ENCODE measurements at places on chromosomes 11 and 22.

- DNase-seq, result no peak
Observed at GRCh38 chr11:1467270-1467669, 19.3 kb downstream of the MOB2 start.

GRCh38 chr11:34235189-34235588, 122.6 kb downstream of the ABTB2 start:
- no peak for DNase-seq

- peak; percentile 26 for DNase-seq
Observed at GRCh38 chr11:128789497-128790150, 77.5 kb downstream of the KCNJ1 start.

- DNase-seq, result no peak
Observed at GRCh38 chr22:16824716-16825687, at the start of gene XKR3. XKR3 (minus strand) TSS chr22:16825411; CDS start chr22:16808073, 17,338 bp downstream.

DNA sequence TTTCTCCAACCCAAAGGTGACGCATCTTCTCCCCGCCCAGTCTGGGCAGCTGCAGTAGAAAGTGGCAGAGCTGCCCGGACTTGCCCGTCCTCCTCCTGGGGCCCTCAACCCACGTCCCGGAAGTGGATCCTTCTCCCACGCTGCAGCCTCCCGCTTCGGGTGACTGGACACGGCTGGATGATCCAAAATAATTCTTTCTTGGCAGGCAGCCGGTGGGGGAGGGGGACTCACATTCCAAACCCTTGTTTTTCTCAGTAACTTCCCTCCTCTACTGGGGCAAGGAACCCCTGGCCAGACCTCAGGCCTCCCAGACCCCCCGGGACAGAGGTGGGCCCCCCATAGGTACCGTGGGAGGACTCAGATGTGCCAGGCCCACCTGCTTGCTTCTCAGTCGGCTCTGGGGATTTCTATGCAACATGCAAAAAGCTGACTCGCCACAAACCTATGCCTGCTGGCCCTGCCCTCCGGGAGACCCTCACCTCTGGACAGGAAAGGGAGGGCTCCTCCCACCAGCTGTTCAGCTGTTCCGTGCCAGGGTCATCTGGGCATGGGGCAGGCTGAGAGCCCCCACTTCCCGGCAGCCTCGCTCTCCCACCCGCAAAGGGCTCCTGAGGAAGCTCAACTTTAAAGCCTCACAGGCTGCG, 1.4 kb downstream of the PLXNB2 start:
- DNase-seq, result peak; percentile 93

- DNase-seq, result no peak
Observed at GRCh38 chr22:24161485-24161884, 19.8 kb upstream of the SUSD2 start.

GRCh38 chr11:75431533-75432525, 1.2 kb downstream of the KLHL35 start:
- no peak for DNase-seq

GRCh38 chr11:134015556-134015955, 53.3 kb upstream of the JAM3 start:
- no peak for DNase-seq

DNA sequence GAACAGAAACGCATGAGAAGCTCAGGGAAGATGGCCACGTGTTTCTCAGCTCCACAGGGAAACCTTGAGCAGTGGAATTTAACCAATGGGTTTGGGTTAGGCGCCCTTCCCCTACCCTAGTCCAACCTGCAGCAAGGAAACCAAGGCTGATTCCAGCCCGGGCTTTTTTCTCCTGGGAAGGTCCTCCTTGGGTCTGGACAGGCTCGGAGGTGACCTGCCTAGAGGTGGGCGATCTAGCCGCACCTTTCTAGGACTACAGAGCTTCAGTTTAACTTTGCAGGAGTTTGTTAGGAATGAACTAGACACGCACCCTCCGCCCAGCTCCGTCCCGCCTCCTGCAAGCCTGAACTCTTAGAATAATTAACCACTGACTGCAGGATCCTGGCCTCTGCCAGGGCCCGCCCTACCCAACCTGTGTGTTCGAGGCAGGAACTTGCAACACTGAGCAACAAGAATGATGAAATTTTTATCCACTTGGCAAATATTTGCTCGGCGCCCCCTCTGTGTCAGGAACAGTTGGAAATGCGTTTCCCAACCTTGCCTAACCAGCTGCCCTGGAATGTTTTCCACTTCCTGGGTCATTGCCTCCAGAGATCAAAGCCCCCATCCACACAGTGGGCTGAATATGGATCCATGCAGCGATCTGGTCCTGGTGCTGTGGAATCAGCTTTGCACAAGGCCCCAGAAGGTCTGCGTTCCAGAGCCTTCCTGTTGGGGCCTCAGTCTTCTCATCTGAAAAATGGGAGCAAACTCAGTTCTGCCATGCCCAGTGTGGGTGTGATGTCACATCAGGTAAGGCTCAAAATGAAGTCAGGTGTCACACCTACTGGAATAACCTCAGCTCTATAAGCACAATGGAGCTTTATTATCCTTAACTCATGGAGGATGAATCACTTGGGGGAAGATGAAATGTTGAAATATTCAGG, 13.3 kb downstream of the MPST start:
- DNase-seq, result peak; percentile 71

DNA sequence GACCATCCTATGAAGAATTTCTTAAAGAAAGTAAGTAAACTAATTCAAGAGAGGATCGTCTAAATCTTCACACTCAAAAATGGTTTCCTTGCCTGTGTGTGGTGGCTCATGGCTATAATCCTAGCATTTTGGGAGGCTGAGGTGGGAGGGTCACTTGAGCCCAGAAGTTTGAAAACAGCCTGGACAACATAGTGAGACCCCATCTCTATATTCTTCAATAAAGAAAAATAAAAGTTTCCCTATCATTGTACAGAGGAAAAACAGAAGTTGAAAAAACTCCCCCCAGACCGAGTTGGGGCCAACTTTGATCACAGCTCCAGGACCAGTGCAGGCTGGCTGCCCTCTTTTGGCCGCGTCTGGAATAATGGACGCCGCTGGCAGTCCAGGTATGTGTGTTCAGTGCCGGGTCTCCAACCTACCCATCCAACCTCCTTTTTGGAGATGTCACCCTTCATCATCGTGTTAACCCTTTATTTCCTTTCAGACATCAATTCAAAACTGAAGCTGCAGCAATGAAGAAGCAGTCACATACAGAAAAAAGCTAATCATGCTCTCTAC, 3.0 kb downstream of the RPS25 start:
- DNase-seq, result no peak

DNA sequence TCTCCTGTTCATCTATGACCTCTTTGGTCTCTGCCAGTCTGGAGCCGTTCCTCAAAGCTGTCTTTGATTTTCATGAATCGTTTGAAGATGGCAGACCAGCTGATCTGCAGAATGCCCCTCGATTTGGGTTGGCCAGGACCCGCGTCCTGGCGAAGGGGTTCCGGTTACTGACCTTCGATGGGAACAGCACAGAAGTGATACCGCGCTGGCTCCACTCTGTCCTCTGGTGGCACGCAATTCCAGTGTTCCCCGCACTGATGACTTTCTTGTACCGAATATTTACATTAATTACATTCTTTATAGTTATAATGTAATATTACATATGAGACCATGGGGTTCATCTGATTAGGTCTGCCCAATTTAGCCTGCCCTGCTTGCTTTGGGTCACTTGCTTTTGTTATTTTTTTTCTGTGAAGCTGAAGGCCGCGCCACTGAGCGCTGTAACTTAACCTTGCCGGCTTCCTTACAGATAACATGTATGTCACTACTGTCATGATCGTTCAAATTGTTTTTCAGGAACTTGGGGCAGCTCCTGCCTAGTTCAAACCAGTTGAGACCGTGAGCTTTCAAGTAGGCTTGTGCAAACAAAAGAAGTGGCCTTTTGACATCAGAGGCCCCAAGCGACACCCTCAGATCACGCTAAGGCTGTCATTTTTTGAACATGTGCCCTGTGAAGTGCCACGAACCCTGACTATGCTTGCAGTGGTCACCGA, 4.1 kb upstream of the USP18 start:
- DNase-seq, result no peak

DNA sequence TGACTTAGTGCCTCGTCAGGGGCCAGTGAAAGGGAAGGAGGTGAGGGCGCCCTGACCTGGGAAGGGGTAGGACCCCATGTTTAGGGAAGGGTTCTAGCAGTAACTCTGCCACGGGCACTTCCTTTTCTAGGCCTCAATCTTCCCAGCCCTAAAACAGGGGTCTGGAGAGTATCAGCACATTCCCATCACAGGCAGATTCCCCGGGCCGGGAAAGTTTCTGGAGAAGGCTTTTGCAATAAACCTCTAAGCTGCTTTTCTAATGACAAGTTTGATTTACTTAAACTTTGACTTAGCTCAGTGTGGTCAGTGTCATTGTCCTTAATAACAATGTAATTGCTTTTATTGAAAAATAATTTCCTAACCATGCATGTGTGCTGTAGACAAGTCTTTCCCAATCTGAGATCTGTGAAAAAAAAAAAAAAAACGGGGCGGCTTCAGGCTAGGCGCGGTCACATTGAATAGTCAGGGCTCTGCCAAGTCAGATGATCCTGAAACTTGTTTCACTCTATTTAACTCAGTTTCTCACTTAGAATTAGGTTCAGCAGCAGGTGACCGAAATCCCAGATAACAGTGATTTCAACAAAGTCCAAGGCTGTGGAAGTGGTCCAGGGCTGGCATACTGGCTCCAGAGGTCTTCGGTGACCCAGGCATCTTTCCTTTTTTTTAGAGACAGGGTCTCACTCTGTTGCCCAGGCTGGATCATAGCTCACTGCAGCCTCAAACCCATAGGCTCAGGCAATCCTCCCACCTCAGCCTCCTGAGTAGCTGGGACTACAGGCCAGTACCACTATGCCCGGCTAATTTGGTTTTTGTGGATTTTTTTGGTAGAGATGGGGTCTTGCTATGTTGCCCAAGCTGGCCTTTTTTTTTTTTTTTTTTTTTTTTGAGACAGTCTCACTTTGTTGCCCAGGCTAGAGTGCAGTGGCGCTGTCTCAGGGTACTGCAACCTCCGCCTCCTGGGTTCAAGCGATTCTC, 19.5 kb upstream of the TAB1 start:
- no peak for DNase-seq

DNA sequence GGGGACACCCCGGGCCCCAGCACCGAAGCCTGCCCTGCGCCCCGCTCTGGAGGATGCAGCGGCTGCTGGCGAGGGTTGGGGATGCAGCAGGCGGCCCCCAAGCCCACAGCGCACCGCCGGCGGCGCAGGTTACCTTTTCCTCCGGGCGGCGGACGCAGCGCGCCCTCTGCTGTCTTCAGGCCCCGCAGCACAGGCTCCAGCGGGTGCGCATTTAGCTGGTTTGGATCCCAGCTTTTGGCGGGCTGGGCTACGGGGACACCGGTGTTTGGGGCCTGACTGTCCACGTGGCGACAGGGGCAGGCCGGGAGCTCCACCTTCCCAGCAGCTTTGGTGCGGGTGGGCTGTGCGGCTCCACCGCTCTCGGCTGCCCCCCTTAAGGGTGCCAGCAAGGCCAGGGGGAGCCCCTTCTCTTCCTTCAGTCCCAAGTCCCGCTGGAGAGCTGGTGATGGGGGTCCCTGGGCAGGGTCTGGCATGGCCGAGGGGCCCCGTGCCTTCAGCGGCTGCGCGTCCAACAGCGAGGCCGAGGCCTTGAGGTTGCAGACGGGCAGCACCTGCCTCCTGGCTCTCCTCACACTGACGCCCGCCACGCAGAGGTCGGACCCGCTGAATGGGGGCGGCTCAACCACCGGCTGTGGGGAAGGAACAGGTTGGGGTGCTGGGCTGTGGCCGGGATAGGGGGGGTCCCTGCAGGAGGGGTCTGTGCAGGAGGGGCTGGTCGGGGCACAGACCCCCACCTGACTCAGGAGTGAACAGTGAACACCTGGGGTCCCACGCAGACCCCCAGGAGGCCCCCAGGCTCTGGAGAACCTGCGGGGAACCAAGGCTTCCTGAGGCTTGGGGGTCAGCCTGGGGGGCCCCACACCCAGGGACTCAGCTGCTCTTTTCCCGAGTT, 18.0 kb upstream of the IL17REL start:
- peak; percentile 56 for DNase-seq

DNA sequence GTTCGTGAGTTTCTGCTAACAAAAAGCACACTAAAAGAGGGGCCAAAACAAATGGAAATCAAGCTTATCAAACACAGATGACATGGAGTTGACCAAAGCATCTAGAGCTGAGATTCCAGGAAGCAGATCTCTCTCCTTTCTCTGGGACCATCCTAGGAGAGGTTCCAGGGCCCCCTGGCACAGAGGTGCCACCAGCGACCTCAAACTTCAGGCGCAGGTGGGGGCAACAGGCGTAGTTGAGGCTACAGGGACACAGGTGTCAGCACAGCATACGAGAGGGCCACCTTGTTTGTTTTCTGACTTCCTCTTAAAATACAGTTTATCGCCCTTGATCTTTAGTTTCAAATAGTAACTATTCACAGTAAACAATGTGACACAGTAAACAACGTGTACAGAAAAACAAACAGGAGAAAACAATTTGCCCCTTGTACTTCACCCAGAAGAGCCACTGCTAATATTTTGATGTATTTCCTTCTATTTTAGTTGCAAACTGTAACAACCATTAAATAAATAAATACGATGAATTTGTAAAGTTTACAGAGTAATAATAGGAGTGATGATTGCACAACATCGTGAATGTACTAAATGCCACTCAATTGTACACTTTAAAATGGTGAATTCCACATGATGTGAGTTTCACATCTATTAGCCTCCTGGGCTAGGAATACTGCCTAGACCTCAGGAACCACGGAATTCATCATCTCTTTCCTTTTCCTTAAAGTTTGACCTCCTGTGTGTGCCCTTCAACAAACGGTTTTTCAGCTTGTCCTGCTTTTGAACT, 52.2 kb downstream of the IGLL5 start:
- DNase-seq, result no peak

DNA sequence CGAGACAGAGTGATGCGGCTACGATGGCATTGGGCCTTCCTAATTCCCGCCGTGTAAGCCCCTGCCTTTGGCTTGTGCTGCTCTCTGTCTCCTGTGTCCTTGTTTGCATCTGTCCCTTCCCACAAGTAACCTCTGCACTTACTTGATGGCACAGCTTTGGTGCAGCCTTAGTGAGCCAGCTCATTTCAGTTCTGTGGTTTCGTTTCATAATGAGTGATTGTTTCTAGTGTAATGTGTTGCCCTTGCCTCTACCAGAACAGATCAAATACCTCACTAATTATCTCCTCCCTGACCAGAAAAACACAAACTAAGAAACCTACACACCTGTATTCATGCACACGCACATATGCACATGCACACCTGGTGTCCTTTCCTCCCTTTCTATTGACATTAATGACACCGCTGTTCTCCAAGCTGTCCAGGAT, 58.8 kb downstream of the GRK3 start:
- DNase-seq, result no peak

DNA sequence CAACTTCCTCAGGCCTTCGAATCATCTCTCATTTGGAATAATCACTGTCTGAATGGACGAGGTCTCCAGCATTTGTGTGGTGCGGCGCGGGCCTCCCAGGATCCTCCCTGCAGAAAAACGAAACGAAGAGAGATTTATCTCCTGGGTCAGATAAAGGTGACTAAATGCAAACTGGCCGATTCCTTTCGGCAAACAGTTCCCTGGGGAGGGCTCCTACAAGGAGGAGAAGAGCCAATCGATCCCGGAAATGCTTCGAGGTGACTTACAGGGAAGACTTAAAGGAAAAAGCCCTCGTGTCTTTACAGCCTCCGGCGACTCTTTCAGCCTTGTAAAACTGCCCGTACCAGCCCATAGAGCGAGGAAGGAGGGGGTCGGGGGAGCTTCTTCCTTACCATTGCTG, 126.5 kb downstream of the MIAT start:
- no peak for DNase-seq

GRCh38 chr11:43825217-43825816, 55.3 kb upstream of the ALKBH3 start:
- peak; percentile 40 for DNase-seq

- no peak for DNase-seq
Observed at GRCh38 chr22:49925525-49926128, 7.2 kb downstream of the CRELD2 start.

GRCh38 chr11:46105926-46106325, 15.3 kb downstream of the PHF21A start:
- DNase-seq, result no peak

Measured in fibroblast of skin of right biceps (primary cell).